ENCODE measurements at places on chromosomes 1 and 21.

GRCh38 chr1:231000639-231001038 is 21.7 kb downstream of the ARV1 start:
- DNase-seq, result no peak

GRCh38 chr1:93463960-93464359 is 16.0 kb downstream of the FNBP1L start:
- no peak for DNase-seq

DNA sequence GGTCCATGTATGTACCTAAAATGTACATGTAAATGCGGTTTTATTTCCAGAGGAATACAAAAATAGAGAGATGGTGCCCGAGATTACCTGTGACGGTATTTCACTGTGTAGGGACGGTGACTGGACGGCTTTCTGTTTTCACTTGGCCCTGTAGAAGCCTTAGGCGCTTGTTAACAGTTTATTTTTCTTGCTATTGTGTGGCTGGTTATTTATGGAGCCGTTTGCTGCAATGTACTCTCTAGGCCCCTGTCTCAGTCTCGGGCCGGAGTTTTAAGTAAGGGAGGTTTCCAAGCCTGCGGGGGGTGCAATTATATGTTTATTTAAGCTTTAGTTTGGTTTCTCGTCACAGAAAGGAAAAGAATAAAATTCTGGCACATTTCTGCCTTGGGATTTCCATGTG is 413 bp downstream of the EFCAB7 start:
- peak; percentile 1 for DNase-seq

DNA sequence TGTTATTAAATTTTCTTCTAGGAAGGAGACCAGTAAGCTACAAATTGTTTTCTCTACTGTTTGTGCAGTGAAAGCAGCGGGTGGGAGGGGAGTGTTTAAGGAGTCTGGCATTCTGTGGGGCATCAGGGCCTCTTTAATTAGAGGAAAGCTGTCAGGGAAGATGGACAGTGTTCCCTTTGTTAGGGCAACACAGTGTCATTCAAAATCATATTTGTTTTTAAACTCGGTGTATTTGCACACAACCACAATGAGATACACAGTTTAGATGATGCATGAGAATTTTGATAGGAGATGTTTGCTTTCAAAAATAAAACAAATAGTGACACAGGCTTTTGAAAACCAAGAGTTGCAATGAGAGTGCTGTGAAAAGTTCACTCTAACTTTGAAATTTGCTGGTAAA is 15.1 kb upstream of the ST6GALNAC3 start:
- DNase-seq, result no peak

GRCh38 chr1:10839188-10839770 is 42.8 kb upstream of the CASZ1 start:
- DNase-seq, result no peak

GRCh38 chr1:208449951-208450350 is 205.8 kb upstream of the PLXNA2 start:
- no peak for DNase-seq

DNA sequence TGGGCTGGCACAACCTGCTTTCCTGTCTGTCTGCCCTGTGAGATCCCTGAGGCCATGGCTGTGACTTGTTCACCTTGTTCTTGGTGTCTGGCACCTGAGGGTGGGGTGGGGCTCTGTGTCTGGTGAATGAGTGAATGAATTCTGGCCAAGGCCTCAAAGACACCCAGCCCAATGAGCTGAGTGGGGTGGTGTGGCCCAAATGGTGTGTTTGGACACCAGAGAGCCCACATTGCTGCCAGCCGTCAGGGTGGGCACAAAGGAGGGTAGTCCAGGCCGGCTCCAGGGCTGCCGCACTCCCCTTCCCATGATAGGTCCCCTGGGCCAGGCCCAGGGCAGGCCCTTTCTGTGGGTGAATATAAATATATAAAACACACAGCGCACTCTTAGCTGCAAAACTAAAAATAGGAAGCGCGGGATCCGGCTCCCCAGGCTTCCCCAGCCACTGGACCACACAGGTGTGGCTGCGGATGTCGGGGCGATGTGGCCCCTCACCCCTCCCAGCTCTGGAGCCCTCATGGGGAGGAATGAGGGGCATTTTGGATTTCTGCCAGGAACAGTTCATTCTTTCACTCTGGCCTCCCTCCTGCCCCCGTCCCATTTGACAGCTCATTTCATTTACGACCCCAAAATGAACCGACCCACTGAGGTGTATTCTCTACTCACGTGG is 33.3 kb downstream of the RUNX3 start:
- no peak for DNase-seq

DNA sequence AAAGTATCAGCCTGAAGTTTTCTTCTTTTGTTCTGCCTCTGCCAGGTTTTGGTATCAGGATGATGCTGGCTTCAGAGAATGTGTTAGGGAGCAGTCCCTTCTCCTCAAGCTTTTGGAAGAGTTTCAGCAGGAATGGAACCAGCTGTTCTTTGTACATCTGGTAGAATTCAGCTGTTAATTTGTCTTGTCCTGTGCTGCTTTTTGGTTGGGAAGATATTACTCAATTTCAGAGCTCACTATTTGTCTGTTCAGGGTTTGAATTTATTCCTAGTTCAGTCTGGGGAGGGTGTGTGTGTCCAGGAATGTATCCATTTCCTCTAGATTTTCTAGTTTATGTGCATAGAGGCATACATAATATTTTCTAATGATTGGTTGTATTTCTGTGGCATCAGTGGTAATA is 12.8 kb downstream of the ZNF678 start:
- DNase-seq, result no peak

GRCh38 chr1:220711056-220711809 is 21.1 kb downstream of the C1orf115 start:
- DNase-seq, result no peak

DNA sequence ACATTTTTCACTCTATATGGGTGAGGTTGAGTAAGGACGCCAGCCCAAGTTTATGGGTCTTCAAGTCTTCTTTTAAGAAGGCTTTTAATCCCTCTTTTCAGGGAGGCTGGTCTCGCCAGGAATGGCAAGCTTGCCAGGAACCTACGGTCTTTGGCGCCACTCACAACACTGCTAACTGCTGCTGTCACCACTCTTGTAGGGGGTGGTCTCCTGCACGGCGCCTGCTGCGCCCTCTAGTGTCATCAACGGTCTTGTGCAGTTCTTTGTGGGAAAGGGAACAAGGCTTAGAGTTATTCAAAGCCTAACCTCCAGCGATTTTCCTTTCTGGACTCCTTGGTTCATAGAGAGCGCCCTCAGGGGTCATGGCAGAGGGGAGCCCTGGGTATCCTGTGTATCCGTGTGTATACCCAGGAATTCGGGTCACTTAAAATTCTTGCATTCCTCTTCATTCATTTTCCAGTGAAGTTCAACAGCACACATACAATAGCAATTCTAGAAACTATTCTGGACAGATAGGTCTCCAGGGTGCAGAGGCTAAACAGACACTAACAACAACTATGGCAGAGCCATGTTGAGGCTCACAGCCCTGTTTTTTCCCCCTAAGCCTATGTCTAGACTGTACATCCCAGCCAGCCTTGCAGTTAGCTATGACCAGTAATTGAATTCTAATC is 392.8 kb upstream of the CAMK1G start:
- no peak for DNase-seq

- no peak for DNase-seq
Measured at GRCh38 chr1:71054791-71055190, 7.2 kb upstream of the PTGER3 start.

- no peak for DNase-seq
Measured at GRCh38 chr1:244962130-244962529, 97.8 kb upstream of the HNRNPU start.

GRCh38 chr1:8448911-8449661 is 131.2 kb downstream of the SLC45A1 start:
- no peak for DNase-seq

GRCh38 chr1:87091425-87091824 is 177.0 kb downstream of the HS2ST1 start:
- no peak for DNase-seq

GRCh38 chr1:26788836-26789611 is 1.3 kb downstream of the PIGV start:
- DNase-seq, result peak; percentile 81

DNA sequence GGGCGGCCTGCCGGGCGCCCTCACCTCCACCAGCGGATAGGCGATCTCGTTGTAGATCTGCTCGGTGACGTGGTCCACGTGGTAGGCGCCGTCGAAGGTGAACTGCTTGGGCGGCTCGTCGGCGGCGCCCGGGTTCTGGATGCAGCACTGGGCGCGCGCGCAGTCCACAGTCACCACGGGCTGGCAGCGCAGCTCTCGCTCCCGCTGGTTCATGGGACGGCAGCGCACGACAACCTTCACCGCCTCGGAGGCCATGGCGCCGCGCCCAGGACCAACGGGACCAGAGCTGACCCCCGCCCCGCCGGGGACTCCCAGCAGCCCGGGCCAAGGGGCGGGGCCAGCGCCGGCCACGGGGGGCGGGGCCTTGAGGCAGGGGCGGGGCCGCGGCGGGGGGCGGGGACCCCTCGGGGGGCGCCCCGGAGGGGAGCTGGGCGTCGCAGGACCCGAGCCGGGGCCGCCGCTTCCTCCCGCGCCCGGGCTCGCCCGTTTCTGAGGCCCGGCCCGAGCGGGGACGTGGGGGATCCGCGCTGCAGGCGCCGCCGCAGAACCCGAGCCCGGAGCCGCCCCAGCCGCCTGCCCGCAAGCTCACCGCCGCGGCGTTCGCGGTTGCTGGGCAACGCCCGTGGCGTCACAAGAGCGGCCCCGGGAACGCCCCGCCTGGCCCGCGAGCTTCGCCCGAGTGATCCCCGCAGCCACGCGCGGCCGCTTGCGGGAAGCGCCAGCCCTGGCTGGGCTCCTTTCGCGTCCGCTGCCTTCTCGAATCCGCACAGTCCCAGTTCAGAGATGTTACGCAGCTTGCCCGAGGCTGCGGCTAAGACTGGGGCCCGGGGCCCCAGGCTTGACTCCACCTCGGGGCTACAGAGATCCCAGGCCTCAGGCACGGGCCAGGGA is at the start of gene KIF17:
KIF17 (minus strand) TSS at position 556 of the 891 bp plus-strand sequence; CDS start at position 255, 301 bp downstream.
- no peak for DNase-seq

- no peak for DNase-seq
Measured at GRCh38 chr1:30872033-30872947, 36.3 kb downstream of the SDC3 start.

- no peak for DNase-seq
Measured at GRCh38 chr1:12087797-12088314, 24.8 kb downstream of the TNFRSF8 start.

GRCh38 chr1:90400131-90400530 is 317.0 kb downstream of the BARHL2 start:
- DNase-seq, result no peak

GRCh38 chr1:167500283-167500860 is 18.0 kb downstream of the CD247 start:
- no peak for DNase-seq

- DNase-seq, result no peak
Measured at GRCh38 chr1:227191607-227192006, 126.7 kb downstream of the CDC42BPA start.

DNA sequence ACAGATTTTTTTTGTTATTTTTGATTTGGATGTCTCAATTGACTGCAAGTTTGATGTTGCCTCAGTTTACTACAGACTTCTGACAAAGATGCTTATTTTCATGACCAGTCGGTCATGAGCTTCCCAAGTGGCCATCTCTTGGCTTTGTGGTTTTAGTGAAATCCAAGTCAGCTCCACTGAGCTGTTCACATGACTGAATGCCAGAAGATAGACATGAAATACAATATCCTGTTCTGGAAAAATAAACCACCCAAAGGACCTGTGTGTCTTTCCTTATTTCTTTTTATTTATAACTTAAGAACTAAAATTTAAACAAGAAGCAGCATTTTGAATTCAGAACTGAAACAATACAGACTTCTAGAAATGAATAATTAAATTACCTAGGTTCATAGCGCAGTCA is 89.3 kb downstream of the HMCN1 start:
- DNase-seq, result no peak

DNA sequence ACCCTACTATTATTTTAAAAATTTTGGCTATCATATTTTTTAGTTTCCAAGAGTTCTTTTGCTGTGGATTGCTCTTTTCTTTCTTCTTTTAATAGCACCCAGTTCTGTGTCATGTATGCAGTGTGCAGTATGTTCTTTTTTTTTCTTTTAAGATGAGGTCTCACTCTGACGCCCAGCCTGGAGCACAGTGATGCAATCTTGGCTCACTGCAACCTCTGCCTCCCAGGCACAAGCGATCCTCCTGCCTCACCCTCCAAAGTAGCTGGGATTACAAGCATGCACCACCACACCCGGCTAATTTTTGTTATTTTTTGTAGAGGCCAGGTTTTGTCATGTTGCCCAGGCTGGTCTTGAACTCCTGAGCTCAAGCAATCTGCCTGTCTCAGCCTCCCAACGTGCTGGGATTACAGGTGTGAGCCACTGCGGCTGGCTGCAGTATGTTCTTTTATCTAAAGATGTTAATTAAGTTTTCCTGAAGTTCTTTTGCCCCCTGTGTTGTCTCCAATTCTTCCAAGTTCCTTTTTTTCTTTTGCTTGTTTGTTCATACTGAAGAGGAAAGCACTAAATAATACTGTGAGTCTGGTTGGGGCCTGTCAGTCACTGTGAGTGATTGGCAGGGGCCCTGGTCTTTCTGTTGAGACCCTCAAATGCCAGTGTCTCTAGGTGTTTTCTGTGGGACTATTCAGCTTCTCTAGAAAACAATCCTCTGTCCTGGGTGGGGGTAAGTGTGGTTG is 17.5 kb upstream of the TTC22 start:
- no peak for DNase-seq

- DNase-seq, result no peak
Measured at GRCh38 chr1:17646444-17647280, 107.2 kb downstream of the ARHGEF10L start.
